ENCODE measurements at places on chromosomes 12 and 14.

GRCh38 chr12:21384261-21384660, 11.6 kb downstream of the IAPP start:
- no peak for DNase-seq

DNA sequence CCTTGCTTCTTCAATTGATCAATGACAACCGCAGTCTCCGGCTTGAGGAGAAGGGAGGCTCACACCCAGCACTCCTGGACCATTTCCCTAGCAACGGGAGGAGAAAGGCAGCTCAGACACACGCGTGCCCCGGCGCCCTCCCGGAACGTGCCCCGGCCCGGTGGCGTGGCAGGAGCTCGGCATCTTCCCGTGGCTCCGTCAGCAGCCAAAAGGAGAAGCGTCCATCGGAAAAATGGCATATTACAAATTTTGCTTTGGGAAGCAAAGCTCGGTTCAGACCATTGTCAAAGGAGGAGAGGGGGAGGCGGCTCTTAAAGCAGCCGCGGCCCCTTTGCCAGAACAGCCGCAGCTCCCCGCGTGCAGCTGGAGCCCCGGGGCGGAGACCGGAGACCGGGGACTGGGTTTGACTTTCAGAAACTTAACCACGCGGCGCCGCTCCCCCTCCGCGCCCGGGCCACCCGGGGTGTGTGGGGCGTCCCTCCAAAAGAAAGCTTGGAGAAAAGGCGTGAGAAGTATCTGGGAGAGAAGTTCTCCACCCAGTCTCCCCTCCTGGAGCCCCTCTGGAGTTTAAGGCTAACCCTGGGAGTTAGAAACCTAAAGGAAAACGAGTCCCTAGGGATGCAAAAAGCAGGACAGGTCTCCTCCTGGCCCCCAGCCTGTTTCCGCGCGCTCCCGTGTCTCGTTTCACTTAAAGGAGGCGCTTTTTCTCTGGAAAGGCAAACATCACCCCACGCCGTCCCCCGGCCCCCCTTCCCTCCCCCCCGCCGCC, 545 bp downstream of the PPFIA2 start:
- no peak for DNase-seq

DNA sequence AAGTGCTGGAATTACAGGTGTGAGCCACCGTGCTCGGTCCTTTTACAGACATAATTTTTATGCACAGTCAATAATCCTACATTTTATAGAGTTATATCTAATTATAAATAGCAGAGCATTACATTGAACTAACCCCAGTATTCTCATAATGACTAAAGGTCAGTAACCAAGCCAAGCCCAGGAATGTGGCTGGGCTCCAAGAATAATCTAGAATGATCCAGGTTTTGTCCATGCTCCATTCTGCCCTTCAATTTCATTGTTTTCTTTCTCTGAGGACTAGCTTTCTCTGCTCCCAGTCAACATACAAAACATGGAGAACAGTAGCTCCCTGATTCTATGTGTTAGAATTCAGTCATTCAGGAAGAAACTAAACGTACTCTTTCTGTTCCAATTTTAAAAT, 92.1 kb upstream of the KRR1 start:
- no peak for DNase-seq

DNA sequence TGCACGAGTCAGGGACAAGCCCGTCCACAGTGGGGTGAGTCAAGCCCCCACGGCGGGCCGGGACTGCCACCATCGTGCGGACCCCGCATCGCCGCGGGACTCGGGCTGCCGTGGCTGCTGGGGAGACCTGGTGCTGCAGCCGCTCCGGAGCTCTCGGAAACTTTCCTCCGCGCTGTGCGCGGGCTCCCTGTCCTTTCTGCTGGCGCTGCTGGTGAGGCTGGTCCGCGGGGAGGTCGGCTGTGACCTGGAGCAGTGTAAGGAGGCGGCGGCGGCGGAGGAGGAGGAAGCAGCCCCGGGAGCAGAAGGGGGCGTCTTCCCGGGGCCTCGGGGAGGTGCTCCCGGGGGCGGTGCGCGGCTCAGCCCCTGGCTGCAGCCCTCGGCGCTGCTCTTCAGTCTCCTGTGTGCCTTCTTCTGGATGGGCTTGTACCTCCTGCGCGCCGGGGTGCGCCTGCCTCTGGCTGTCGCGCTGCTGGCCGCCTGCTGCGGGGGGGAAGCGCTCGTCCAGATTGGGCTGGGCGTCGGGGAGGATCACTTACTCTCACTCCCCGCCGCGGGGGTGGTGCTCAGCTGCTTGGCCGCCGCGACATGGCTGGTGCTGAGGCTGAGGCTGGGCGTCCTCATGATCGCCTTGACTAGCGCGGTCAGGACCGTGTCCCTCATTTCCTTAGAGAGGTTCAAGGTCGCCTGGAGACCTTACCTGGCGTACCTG, 1.1 kb downstream of the PDE3A start:
- no peak for DNase-seq

DNA sequence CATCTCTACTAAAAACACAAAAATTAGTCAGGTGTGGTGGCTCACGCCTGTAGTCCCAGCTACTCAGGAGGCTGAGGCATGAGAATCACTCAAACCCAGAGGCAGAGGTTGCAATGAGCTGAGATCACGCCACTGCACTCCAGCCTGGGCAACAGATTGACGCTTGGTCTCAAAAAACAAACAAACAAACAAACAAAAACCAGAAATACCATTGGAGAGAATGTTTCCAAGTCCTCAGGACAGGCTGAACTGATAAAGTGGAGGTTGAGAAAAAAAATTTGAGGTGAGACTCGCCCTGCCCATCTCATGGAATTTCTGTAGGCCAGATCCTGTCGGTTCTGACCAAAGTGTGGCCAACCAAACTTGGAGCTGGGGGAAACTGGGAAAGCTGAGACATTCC, 30.6 kb upstream of the NFYB start:
- no peak for DNase-seq

DNA sequence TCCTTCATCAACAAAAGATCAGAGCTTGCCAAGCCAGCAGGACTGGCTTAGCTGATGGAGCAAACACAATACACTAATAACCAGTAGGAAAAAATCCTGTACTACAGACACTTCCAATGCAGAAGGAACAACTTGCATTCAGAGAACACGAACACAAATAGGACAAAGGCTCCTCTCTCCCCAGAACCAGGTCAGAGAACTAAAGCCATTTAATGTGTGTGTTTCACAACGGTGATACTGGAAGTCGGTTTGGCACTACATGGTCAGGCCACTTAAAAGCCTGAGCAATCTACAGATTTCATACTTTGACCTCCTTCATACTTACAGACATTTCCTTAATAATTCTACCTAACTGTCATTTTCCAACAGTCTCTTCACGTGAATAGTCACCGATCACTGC, 6.3 kb downstream of the CS start:
- no peak for DNase-seq

DNA sequence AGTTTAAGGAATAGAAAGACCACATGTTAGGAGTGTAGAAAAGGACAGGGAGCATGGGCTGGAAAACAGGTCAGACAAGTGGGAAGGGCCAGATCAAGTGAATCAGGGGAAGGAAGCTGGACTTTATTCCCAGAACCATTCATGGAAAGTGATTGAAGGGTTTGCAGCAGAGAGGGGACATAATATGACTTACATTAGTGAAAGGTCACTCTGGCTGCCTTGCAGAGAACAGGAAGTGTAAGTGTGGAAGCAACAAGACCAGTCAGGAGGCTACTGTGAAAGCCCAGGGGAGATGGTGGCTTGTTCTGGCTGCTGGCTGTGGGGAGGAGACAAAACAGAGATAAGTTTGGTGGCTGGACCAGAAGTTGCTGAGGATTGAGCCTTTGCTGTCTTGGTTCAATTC, 69.1 kb downstream of the VCPKMT start:
- no peak for DNase-seq

Measured in stimulated activated CD4-positive, alpha-beta T cell treated with anti-CD3 and anti-CD28 coated beads, Interleukin-15, amount 100 ng/mL, for 1 hour (primary cell).